ENCODE measurements at places on chromosomes 7 and 10. TPM values are rescaled to one million over a fixed set of nuclear protein-coding genes. Genes with fewer than 3 reads are reported as not detected.

The GBX1 gene
- 0.27 TPM for total RNA-seq

GRCh38 chr7:32476816-32477648 lies 13.1 kb downstream of the LSM5 start:
- H3K27ac ChIP-seq = no peak overlapping the region
- H3K4me3 ChIP-seq = no peak overlapping the region
- no peaks in the 10 kb centered on the region for H3K4me1 ChIP-seq
- no peaks in the 10 kb centered on the region for H3K27me3 ChIP-seq
- no peaks in the 10 kb centered on the region for H3K36me3 ChIP-seq
- DNase-seq = no peak

The CPA4 gene
- total RNA-seq = not detected

DNA sequence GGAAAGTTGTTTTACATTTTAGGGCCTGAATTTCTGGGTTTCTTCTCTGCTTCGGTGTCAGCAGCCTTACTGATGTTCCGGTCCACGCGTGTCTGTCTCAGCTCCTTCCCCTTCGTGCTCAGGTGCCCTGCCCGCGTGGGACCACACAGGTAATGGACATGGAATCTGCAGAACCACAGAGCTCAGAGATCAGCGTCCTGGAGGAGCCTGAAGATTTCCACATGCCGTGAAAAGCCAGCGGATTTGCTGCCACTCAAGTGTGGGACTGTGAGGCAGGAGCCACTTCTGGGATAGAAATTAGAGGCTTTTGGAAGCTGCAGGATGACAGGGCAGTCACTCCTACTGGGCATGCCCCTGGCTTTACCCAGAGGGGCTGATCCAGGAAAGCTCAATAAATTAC lies 666.1 kb upstream of the FOXK1 start:
- H3K27me3 ChIP-seq = peaks cover 2% of the 10 kb centered on the region
- DNase-seq = no peak
- peaks cover 55% of the 10 kb centered on the region for H3K36me3 ChIP-seq
- no peak overlapping the region for H3K27ac ChIP-seq

The FAM25G gene
- not detected for total RNA-seq

The PLEKHS1 gene
- total RNA-seq = not detected

DNA sequence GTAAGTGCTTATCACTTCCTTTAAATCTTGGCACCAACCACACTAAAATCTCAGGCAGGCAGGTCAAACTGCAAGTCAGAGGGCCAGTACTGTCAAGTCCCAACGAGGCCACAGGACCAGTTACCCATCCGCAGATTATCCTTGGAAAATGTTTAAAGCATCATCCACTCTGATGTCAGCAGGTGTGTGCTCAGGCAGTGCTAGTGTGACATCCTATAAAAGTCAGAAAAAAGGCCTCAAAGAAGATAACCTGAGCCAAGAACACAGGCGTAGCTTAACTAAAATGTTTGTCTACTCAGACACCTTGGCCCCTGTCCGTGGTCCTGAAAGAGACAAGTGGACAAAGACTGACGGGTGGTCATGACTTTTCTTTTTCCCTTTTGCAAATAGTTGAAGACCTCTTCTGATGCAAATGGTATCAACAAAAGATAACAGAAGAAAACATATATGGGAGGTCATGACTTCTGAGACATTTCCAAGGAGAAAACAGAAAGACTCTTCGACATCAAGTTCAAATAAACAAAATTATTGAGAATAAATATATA lies 309.3 kb downstream of the KCNMA1 start:
- no peaks in the 10 kb centered on the region for H3K36me3 ChIP-seq
- H3K4me3 ChIP-seq = no peak overlapping the region
- no peak overlapping the region for H3K27ac ChIP-seq
- H3K4me1 ChIP-seq = peaks cover 13% of the 10 kb centered on the region
- no peaks in the 10 kb centered on the region for H3K27me3 ChIP-seq
- DNase-seq = peak; percentile 62

DNA sequence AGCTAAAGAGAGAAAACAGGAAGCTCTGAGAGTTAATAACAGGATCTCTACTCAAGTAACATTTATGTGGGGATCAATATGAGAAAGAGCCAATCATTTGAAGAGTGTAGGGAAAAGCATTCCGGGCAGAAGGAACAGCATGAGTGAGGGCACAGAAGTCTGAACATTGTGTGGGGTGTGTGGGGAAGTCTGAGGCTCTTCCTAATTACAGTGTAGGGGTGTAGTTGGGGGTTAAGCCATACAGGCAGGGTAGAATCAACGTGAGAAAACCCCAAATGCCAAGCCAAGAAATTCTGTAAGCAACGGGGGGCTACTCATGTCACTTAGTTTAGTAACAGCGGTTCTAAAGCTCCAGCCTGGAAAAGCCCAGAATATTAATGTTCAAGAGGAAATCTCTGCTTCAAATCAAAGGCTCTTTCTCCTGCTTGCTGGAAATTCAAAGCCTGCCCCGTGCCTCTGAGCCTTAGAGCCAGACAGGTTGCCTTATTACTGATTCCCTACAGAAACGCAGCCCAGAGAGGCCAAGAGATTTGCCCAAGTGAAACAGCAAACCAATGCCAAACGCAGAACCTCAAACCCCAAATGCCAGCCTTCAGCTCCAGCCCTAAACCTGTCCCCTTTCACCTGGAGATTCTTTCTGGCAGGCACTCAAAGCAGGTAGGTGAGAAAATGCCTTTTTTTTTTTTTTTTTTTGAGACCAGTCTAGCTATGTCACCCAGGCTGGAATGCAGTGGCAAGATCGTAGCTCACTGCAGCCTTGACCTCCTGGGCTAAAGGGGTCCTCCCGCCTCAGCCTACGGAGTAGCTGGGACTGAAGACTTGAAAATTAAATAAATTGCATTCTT lies 36.1 kb downstream of the DNAJB12 start:
- H3K27me3 ChIP-seq = no peaks in the 10 kb centered on the region
- H3K4me1 ChIP-seq = peaks cover 54% of the 10 kb centered on the region
- peak overlapping the region; percentile 41 for H3K4me3 ChIP-seq
- peak overlapping the region; percentile 41 for H3K27ac ChIP-seq
- no peaks in the 10 kb centered on the region for H3K36me3 ChIP-seq

GRCh38 chr10:86068231-86069054 lies 298.2 kb downstream of the GRID1 start:
- H3K36me3 ChIP-seq = no peaks in the 10 kb centered on the region
- H3K27ac ChIP-seq = no peak overlapping the region

The RPEL1 gene
- not detected for total RNA-seq

DNA sequence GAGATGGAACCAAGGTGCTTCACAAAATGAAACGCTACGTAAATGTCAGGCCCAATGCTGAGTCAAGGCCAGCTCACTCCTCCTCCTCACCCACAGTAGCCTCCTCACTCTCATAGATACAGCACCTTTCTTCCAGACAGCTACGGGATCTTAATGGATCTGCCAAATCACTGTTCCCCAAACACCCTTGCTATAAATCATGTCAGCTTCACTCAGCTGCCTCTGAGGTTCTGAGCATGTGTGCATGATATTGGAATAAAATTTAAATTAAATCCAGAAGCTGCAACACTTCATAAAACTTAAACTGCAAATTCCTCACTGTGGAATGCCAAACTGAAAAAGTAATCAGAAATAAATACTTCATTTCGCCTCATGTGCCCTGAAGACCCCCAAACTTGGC lies 14.7 kb upstream of the CPXM2 start:
- no peak overlapping the region for H3K27ac ChIP-seq
- H3K27me3 ChIP-seq = no peaks in the 10 kb centered on the region
- H3K4me3 ChIP-seq = no peak overlapping the region
- H3K36me3 ChIP-seq = no peaks in the 10 kb centered on the region
- H3K4me1 ChIP-seq = peaks cover 6% of the 10 kb centered on the region
- DNase-seq = no peak

DNA sequence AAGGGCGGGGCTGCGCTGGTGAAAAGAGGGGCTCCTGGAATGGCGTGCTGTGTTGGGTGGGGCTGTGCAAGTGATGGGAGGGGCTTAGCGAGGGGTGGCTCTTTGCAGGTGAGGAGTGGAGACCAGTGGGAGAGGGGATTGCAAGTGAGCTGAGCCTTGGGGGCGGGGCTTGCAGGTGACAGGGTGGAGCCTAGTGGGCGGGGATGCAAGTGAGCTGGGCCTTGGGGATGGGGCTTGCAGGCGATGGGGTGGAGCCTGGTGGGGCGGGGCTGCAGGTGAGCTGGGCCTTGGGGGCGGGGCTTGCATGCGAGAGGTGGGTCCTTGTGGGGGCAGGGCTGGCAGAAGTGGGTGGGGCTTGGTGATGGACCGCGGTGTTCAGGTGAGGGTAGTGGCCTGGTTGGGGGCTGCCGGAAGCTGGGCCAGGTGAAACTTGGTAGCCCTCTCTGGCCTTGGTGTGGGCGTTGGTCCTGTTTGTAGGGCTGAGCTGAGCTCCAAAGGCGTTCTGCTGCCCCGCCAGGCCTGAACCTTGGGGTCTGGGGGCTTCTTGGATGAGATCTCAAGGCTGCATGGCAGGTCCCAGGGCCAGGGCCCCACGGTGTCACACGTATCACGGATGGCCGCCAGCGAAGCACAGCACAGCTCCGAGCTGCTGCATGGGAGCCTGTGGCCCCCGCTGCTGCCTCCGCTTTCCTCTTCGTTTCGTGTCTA lies 743 bp upstream of the PITRM1 start:
- H3K27ac ChIP-seq = peak overlapping the region; percentile 88
- no peaks in the 10 kb centered on the region for H3K27me3 ChIP-seq
- peaks cover 4% of the 10 kb centered on the region for H3K36me3 ChIP-seq
- H3K4me3 ChIP-seq = peak overlapping the region; percentile 62

The POM121 gene
- total RNA-seq = 54.8 TPM

- no peaks in the 10 kb centered on the region for H3K27me3 ChIP-seq
- H3K4me1 ChIP-seq = 0 out of 2 replicates have a peak, but pooled peaks cover 2% of the 10 kb centered on the region
- no peaks in the 10 kb centered on the region for H3K36me3 ChIP-seq
- no peak overlapping the region for H3K4me3 ChIP-seq
- no peak overlapping the region for H3K27ac ChIP-seq
- DNase-seq = peak; percentile 1
These were observed 7.9 kb downstream of the CALML3 start for GRCh38 chr10:5532618-5533097.

The ITPRID1 gene
- total RNA-seq = 1.4 TPM

DNA sequence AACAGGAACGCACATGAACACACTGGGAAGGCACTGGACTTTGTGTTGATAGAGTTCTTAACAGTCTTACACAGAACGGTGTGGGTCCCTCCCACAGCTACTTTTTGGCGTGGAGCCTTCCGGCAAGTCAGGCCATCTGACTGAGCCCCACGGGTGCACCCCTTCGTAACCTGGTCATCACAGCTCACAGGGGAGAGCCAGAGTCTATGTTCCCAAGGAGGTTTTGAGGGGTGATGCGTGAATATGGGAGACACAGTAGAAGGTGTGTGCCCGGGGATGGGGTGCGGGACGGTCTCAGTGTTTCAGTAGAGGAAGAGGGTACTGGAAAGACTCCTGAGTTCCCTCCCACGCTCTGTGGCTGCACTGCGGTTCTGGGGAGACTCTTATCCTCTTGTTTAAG lies 291.7 kb downstream of the DNAJB6 start:
- H3K4me1 ChIP-seq = no peaks in the 10 kb centered on the region
- no peak for DNase-seq
- no peak overlapping the region for H3K4me3 ChIP-seq
- H3K27me3 ChIP-seq = peaks cover 19% of the 10 kb centered on the region
- H3K36me3 ChIP-seq = peaks cover 24% of the 10 kb centered on the region
- H3K27ac ChIP-seq = no peak overlapping the region

GRCh38 chr10:71218046-71218650 lies 5.8 kb downstream of the UNC5B start:
- H3K27me3 ChIP-seq = peaks cover 15% of the 10 kb centered on the region
- no peak for DNase-seq
- H3K4me1 ChIP-seq = peaks cover 74% of the 10 kb centered on the region
- H3K36me3 ChIP-seq = no peaks in the 10 kb centered on the region
- 0 out of 2 replicates have a peak overlapping the region, but pooled peaks have one; percentile 33 for H3K27ac ChIP-seq
- H3K4me3 ChIP-seq = peak overlapping the region; percentile 71

DNA sequence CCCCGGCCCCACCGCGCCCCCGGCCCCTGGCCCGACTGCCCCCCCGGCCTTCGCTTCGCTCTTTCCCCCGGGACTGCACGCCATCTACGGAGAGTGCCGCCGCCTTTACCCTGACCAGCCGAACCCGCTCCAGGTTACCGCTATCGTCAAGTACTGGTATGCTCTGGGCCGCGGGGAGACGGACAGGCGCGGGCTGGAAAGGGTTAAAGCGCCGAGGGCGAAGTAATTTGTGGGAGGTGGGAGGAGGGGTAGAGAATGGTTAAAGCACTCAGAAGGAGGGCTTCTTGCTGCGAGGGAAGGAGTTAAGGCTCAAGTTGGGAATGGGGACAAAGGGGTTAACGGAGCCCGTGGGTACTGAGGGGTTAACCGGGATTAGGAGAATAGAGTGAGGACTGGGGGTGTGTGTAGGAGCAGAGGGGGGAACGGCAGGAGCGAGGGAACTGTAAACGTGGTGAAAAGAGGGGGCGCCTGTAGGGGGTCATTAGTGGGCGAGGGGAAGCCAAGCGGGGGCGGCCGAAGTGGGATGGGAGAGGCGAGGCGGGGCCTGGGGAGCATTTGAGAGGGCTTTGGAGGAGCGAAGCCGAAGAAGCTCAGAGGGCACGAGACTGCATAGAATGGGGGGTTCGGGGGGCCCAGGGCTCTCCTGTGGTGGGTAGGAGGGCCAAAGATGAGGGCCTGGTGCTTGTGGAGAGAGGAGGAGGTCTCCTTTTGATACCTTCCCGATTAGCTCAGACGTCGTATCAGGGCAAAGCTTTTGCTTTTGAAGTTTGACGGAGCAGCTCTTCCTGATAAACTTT lies 605 bp downstream of the SUFU start:
- peaks cover 12% of the 10 kb centered on the region for H3K27me3 ChIP-seq
- H3K4me3 ChIP-seq = peak overlapping the region; percentile 95
- H3K4me1 ChIP-seq = peaks cover 8% of the 10 kb centered on the region
- H3K27ac ChIP-seq = peak overlapping the region; percentile 41

- H3K36me3 ChIP-seq = no peaks in the 10 kb centered on the region
- peaks cover 4% of the 10 kb centered on the region for H3K27me3 ChIP-seq
- DNase-seq = no peak
- H3K4me1 ChIP-seq = peaks cover 7% of the 10 kb centered on the region
- H3K4me3 ChIP-seq = no peak overlapping the region
These were observed 502.9 kb upstream of the ZMIZ1 start for GRCh38 chr10:78565841-78566240.

DNA sequence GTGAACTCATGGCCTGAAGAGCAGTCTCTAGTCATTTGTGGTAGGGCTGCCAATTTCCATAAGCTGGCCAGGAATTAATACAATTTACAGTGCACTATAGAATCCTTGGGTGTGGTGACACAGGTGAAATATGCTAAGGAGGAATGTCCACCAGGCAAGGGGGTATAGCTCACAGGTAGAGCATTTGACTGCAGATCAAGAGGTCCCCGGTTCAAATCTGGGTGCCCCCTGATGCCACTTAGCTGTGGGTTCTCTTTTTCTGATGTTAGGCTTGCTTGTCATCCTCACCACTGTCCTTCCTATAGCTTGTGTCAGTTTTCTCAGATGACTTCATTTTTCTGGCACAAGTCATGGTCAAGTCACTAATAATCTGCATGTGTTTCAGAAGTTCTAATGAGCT lies 108.7 kb downstream of the ZNF467 start:
- peaks cover 23% of the 10 kb centered on the region for H3K27me3 ChIP-seq
- H3K27ac ChIP-seq = no peak overlapping the region
- peaks cover 6% of the 10 kb centered on the region for H3K4me1 ChIP-seq
- H3K36me3 ChIP-seq = no peaks in the 10 kb centered on the region
- peak; percentile 25 for DNase-seq

Data from WTC11 (cell line).